ENCODE measurements at places on chromosomes 3 and 15.

DNA sequence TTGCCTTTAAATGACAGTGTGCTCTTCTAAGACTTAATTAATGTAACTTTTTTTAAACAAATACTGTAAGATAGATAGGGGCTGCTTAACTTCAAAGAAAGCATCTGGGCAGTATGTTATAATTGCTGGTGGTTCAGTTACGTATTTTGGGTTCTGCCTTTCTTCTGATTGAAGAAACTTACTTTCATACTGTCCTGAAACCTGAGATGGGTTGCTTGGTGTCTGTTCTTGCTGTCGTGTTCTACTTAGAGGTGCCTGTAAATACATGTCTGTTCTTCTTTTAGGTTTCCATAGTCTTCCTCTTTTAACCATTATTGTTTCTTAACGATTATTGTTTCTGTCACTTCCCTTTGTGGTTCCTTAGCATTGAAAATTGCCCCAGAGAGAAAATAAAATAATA is 297.7 kb upstream of the CHRM5 start:
- no peak for DNase-seq

DNA sequence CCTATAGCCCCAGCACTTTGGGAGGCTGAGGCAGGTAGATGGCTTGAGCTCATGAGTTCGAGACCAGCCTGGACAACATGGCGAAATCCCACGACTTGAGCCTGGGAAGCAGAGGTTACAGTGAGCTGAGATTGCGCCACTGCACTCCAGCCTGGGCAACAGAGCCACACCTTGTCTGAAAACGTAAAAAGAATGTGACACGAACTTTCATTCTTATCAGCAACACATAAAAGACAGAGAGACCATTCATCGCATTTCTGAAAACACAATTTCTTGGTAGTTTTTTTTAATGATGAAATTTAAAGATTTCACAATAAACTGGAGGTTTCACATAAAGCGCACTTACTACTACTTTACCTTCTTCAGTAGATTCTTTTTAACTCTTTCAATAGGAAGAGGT is 18.4 kb downstream of the HLTF start:
- no peak for DNase-seq

- DNase-seq = no peak
Measured at GRCh38 chr3:88311826-88312225, 162.1 kb downstream of the C3orf38 start.

DNA sequence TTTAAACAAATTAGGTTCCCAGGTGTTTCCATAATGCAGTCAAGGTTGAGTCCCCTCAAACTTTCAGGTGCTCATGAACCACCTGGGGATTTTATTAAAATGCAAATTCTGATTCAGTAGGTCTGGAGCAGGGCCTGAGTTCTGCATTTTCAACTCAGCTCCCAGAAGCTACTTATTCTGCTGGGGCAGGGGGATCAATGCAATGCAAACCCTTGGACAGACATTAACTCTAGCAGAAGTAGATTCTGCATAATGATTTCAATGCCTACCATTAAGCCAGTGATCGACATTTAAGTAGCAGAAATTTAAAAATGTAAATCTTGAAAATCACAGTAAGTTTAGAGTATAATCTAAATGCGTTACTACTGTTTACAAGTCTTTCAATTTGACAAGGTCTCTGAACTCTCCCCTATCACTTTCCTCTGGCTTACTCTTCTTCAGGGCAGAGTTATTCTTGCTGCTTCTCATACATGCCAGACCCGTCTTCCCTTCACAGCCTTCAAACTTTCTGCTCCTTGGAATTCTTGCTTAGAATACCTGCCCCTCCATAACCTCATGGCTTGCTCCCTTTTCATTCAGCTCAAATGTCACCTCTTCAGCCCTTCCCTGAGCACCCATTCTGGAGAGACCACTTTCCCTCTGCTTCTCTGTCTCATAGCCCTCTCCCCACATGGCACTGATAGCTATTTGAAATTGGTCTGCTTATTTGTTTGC is 19.3 kb upstream of the DPPA4 start:
- no peak for DNase-seq

DNA sequence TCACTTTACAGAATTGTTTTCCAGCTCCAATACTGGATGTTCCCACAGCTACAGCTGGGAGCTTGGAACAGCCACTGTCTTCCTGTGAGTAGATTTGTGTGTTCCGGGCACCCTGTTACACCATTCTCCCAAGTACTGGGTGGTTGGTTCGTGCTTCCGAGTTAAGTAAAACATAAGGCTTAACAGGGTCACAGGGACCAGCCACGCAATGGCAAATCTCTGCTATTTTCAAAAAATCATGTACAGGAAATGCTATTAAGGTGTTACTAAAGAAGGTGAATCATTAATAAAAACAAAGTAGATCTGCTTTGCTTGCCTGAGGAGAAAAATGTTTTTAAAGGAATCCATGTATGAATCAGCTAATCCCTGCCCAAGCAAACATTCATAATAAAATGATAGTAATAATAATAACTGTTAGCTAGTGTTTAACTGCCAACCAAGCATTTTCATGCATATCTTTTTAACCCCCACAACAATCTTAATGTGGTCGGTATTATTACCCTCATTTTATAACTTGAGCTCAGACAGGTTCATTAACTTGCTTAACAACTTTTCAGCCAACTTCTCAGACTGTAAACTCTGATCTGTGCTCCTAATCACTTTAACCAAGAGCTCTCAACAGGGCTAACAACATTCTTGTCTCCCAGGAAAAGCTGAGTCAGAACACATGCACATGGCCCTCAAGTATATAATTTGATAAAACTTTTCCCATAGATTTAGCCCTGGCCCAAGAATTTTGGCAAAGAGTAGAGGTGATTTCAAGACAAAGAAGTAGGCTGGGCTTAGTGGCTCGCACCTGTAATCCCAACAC is 2.7 kb upstream of the C2CD4A start:
- no peak for DNase-seq

DNA sequence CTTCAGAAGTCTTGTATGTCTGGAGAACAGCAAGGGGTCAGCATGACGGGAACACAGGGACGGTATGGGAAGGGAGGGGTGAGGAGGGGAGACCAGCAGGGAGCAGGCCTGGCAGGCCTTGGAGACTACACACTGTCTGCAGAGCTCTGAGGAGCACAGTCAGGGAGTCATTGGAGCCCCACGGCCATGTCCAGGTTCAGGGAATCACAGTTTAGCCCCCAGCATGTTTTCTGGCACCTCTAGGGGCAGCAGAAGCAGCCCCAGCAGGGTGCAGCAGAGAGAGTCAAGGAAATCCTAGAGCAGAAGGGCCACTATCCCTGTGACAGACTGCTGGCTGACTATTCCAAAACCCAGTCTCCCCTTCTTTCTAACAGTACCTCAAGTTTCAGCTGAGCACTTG is 3.2 kb downstream of the LAMP3 start:
- no peak for DNase-seq

DNA sequence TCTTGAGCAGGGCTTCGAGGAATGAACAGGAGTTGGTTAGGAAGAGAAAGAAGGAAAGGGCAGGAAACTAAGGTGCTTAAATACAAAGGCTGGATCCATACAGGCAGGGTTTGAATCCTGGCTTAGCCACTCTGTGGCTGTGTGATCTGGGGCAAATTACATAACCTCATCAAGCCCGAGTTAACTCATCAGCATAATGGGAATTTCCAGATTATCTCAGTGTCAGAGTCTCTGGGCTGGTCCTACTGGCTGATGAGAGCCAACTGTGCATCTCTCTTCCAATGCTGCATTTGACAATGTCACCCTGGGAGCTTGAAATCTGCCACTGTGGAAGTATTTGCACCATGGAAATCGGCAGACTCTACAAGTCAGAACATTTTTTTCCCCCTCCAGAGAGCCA is 83.8 kb upstream of the SLC6A6 start:
- DNase-seq = no peak

GRCh38 chr15:63260791-63261190 is 16.6 kb upstream of the APH1B start:
- DNase-seq = no peak

DNA sequence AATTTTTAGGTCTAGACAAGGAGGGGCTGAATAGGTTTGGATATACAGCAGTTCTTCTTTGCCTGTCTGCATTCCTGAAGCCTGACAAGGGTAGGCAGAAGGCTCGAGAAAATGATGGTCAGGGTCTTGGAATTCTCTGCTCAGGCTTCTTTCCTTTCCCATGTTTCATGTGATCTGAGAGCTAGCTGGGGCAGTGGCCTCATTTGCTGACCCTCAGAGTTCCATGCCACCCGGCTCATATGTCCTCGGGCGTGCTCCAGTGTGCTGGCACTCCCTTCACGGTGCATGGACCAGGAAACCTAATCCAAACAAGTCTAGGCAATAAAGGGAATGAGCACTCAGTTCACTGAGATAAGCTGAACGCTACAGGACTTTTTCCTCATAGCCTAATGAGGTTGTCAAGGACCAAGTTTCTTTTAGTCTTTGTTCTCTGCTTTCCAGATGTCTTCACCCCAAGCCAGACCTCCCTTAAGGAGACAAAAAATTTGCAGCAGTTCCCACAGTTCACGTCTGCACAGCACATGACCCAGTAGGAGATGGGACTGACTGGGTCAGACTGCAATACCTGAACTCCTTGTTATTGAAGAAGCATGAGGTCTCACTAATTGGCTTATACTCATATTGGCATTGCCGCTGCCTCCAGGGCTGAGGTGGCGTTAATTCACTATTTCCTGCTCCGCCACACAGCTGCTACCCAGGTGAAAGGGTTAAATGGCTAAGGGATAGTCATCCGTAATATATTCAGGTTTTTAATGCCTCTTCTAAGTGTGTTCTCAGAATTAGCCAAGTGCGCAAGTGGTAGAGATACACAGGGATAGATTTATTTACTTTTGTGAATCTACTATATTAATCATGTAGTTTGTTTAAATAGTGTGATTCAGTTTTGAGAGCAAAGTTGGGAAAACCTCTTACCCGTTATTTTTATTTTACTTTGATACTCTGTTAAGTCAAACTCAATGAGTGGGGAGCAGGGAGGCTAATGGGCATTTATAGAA is 15.3 kb upstream of the RTP4 start:
- DNase-seq = no peak

DNA sequence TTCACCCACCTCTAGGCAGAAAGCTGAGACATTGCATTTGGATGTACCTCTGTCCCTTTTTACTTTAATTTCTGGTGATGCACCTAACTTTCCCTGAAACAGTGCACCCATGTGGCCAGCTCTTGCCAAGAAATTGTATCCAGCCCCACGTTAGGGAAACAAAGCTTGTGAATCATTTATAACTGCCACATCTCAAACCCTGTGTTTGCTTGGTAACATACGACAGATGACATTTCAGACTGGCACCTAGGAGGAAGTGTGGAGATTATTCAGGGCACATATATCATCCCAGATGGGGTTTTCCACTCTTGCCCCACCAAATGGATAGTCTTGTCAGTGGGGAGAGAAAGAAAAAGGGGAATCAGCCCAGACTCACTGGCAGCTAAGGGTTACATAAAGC is 2.1 kb downstream of the CYB561D2 start:
- no peak for DNase-seq

- DNase-seq = no peak
Measured at GRCh38 chr3:50278123-50278879, 586 bp upstream of the LSMEM2 start.

- no peak for DNase-seq
Measured at GRCh38 chr15:49083401-49084284, 37.4 kb upstream of the SECISBP2L start.

DNA sequence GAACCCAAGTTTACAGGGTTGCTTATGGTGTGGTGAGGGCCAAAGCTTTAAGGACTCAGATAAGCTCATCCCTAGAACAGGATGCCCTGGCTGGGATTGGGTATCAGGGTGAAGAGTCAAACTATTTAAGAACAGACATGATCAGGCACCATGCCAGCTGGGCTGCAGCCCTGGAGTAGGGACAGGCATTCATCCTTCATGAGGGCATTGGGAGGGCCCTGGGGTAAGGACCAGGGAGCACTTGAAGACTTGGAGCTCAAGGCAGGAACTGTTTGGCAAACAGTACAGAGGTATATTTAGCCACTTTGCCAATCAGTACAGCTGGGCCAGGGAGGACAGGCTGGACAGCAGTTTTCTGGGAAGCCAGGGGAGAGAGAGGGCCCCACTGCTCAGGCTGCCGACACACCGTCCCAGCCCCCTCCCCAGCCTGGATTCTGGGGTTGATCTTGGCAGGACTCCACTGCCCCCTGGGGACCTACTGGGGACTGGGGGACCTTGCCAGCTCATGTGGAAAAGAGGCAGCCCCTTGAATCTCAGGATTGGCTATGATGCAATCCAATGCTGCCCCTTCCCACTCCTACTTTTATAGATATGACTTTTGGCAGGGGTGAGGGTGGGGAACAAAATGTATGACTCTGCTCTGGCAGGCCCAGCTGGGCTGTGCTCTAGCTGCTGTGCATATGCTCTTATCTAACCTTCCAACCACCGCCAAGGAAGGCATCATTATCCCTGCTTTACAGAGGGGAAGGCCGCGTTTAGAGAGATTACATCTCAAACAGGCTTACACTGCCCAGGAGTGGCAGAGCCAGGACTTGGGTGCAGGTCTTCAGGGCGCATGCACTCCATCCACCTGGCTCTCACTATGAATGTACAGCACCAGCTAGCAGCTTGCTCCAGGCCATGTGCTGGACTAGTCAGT is 2.3 kb downstream of the PLA2G4E start:
- DNase-seq = no peak

- DNase-seq = no peak
Measured at GRCh38 chr15:84947947-84948830, 33.5 kb upstream of the PDE8A start.

- DNase-seq = no peak
Measured at GRCh38 chr15:49415149-49415548, 7.9 kb upstream of the FGF7 start.

DNA sequence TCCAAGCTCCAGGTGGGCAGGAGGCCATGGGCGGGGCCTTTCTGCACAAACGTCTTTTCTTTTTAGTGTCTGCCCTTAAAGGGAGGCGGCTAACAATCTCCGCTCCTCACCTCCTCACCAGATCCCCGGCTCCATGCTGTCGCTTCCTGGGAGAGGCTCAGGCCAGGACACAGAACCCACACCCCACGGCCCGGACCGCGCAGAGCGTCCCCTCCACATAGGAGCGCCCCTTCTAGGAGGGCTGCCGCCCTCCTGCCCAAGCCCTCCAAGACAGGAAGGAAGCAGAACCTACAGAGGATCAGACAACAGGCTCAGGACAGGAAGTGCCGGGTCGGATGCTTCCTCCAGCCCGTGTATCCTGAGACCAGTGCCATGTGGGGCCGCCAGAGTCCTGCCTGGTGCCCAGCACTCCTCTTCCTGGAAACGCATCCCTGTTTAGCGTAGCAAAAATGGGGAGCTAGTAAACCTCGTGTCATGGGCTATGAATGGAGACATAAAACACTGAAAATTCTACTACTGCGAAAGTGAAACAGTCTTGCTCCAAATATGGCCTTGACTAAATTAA is 83.2 kb upstream of the ATP10A start:
- DNase-seq = no peak

DNA sequence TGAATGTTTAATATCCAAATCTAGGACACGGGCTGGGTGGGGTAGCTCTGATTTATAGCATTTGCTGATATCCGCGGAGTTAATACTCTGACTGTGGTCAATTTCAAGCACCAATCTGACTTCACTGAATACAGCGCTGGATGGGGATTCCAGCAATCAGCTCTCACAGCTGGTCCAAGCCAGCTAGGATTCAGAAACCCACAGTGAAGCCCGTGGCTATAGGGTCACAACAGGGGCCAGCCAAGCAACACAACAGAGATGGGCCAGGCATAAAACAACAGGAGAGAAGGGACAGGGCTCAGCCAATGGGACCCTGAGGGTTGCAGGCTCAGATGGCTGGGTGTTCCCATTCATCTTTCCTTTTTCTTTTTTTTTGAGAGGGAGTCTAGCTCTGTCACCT is 5.4 kb upstream of the LMAN1L start:
- no peak for DNase-seq

- no peak for DNase-seq
Measured at GRCh38 chr15:45763170-45763869, 128.5 kb downstream of the SQOR start.

GRCh38 chr15:25790000-25790660 is 73.0 kb downstream of the ATP10A start:
- DNase-seq = peak; percentile 23
